ENCODE measurements at places on chromosomes 13 and 19.

DNA sequence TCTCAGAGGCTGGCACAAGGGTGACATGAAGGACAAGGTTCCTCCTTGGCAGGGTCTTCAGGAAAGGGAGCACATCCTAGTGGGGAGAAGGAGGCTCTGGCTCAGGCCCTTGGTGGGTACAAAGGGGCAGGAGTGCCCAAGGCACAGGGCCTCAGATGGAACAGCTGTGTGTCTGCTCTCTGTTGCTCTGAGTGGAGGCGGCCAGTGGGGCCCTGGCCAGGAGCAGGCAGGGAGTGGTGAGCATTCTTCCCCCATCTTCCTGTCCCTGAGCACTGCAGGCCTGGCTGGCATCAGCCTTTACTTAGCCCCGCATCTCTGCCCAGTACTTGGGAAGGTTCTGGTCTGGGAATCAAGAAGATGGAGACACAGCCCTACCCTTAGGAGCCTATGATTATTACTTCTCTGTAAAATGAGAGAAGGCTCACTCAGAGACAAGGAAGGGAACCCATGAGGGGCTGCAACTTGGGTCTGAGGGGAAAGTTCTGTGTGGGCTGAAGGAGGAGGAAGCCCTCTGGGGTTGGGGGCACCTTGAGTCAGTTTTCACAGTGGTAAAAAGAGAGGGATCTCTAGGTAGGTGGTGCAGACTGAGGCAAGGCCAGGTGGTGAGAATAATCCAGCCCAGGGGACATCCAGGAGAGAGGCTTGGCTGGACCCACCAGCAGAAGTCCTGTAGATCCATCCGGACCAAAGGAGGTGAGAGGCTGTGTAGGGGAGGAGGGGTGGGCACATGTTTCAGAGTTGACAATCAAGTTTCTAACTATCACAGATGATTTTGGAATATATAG is 173.5 kb downstream of the TSHZ3 start:
- H3K27me3 ChIP-seq: no peaks in the 10 kb centered on the region
- DNase-seq: no peak
- no peak overlapping the region for H3K27ac ChIP-seq
- no peaks in the 10 kb centered on the region for H3K4me1 ChIP-seq
- H3K4me3 ChIP-seq: no peak overlapping the region
- H3K36me3 ChIP-seq: no peaks in the 10 kb centered on the region

- H3K27me3 ChIP-seq: no peaks in the 10 kb centered on the region
- H3K27ac ChIP-seq: peak overlapping the region; percentile 2
- H3K4me1 ChIP-seq: peaks cover 5% of the 10 kb centered on the region
- DNase-seq: no peak
These were observed 151.4 kb downstream of the PDS5B start for GRCh38 chr13:32737679-32738078.

DNA sequence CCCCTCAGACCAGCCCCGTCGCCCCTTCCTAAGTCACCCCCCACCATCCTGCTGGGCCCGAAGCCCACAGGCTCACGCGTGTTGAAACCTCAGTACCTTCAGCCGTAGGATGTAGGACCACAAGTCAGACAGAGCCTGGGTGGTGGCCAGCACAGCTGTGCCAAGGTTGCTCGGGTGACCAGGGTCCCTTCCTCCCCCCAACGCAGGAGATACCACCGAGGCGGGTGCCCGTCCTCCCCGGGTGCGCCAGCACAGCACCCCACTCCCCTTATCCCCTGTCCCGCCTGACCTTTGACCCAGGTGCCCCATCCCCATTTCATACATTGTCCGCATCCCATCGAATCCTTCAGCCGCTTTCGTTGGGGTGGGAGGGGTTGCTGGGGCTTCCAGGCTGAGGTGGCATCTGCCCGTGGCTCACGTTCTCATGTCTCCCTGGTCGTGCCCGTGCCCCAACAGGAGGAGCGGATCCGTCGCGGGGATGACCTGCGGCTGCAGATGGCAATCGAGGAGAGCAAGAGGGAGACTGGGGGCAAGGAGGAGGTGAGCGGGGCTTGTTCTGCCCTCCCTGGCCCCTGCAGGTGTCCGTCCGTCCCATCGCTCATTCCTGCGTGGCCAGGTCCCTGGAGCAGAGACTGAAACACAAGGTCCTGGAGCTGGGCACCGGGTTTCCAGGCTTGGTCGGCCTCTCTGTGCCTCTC is 14.5 kb downstream of the EPN1 start:
- H3K4me1 ChIP-seq: peaks cover 9% of the 10 kb centered on the region
- no peaks in the 10 kb centered on the region for H3K27me3 ChIP-seq
- peaks cover 89% of the 10 kb centered on the region for H3K36me3 ChIP-seq
- DNase-seq: no peak

DNA sequence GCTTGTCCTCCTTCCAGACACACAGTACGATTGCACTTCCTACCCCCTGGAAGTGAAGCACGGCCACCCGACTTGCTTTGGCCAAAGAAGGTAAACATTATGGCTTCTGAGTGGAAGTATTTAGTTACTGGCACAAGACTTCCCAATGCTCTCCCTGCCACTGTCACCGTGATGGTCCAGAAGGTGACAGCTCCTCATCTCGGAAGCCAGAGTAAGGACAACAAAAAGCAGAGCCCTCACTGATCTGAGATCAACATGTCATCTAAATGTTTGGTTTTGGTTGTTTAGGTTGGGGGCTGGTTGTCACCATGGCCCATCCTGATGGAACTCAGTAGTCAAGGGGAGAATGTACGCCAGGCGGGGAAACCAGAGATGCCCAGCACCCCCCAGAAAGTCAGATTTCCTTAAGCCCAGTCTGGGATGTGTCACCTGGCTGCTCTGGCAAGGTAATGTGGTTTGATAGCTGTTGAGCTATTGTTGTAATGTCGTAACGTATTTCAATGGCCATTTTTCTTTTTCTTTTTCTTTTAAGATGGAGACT is 170.1 kb upstream of the ZNF536 start:
- H3K27me3 ChIP-seq: no peaks in the 10 kb centered on the region
- DNase-seq: no peak
- no peaks in the 10 kb centered on the region for H3K4me1 ChIP-seq
- H3K4me3 ChIP-seq: no peak overlapping the region
- no peaks in the 10 kb centered on the region for H3K36me3 ChIP-seq
- no peak overlapping the region for H3K27ac ChIP-seq

- no peak for DNase-seq
- H3K36me3 ChIP-seq: peaks cover 9% of the 10 kb centered on the region
- H3K27me3 ChIP-seq: no peaks in the 10 kb centered on the region
- H3K4me1 ChIP-seq: no peaks in the 10 kb centered on the region
- no peak overlapping the region for H3K27ac ChIP-seq
- no peak overlapping the region for H3K4me3 ChIP-seq
These were observed 22.2 kb downstream of the PCID2 start for GRCh38 chr13:113186061-113186900.

- no peaks in the 10 kb centered on the region for H3K27me3 ChIP-seq
- no peaks in the 10 kb centered on the region for H3K4me1 ChIP-seq
- H3K36me3 ChIP-seq: no peaks in the 10 kb centered on the region
- DNase-seq: no peak
- H3K4me3 ChIP-seq: no peak overlapping the region
- no peak overlapping the region for H3K27ac ChIP-seq
These were observed 1434.7 kb downstream of the SLITRK1 start for GRCh38 chr13:82447416-82448077.

DNA sequence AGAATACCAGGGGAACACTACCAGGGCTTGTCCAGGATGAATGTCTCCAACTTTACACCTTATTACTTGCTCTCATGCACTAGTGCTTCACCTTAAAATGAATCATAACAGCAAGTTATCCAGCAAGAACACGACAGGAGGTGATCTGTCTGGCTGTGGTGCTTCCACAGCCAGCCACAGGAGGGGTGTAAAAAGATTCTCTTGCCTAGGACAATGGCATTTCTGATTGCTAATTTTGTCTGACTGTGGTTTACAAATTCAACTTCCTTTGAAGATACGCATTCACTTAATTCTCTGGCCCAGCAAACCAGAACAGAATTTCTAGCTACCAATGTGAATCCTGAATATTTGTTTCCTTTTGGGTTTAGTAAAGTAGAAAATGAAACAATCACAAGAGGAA is 23.1 kb upstream of the COG3 start:
- H3K36me3 ChIP-seq: no peaks in the 10 kb centered on the region
- DNase-seq: peak; percentile 8
- H3K27ac ChIP-seq: no peak overlapping the region
- H3K4me3 ChIP-seq: no peak overlapping the region
- H3K27me3 ChIP-seq: no peaks in the 10 kb centered on the region

GRCh38 chr13:90445179-90445578 is 902.3 kb upstream of the MIR17HG start:
- H3K27ac ChIP-seq: no peak overlapping the region
- no peaks in the 10 kb centered on the region for H3K36me3 ChIP-seq
- H3K27me3 ChIP-seq: no peaks in the 10 kb centered on the region
- H3K4me3 ChIP-seq: no peak overlapping the region

- H3K27ac ChIP-seq: no peak overlapping the region
- no peaks in the 10 kb centered on the region for H3K27me3 ChIP-seq
- H3K4me1 ChIP-seq: no peaks in the 10 kb centered on the region
- no peak for DNase-seq
- no peaks in the 10 kb centered on the region for H3K36me3 ChIP-seq
These were observed 394.3 kb downstream of the PCDH17 start for GRCh38 chr13:58025821-58026220.

DNA sequence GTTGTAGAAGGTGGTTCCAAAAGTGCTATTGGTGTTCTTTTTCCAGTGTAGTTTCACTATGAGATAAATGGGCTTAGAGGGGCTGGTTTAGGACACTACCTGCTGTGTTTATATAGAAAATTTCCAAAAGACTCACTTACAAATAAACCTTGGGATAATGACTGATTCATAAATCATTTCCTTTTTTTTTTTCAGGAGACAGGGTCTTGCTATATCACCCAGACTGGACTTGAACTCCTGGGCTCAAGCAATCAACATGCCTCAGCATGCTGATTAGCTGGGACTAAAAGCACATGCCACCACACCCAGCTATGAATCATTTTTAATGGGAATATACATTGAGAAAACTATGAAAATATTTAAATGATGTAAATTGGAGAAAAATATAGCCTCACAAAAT is 376.6 kb downstream of the PCDH9 start:
- H3K36me3 ChIP-seq: no peaks in the 10 kb centered on the region
- no peak overlapping the region for H3K4me3 ChIP-seq
- no peaks in the 10 kb centered on the region for H3K27me3 ChIP-seq
- no peak overlapping the region for H3K27ac ChIP-seq
- H3K4me1 ChIP-seq: no peaks in the 10 kb centered on the region
- DNase-seq: no peak

GRCh38 chr19:10640361-10640760 is 13.8 kb upstream of the ILF3 start:
- H3K36me3 ChIP-seq: peaks cover 3% of the 10 kb centered on the region
- no peak overlapping the region for H3K27ac ChIP-seq
- no peaks in the 10 kb centered on the region for H3K27me3 ChIP-seq
- no peak for DNase-seq
- no peak overlapping the region for H3K4me3 ChIP-seq

- H3K27me3 ChIP-seq: peaks cover 2% of the 10 kb centered on the region
- DNase-seq: no peak
- no peak overlapping the region for H3K27ac ChIP-seq
- H3K4me3 ChIP-seq: no peak overlapping the region
These were observed 14.7 kb downstream of the TMPRSS9 start for GRCh38 chr19:2374808-2375207.

DNA sequence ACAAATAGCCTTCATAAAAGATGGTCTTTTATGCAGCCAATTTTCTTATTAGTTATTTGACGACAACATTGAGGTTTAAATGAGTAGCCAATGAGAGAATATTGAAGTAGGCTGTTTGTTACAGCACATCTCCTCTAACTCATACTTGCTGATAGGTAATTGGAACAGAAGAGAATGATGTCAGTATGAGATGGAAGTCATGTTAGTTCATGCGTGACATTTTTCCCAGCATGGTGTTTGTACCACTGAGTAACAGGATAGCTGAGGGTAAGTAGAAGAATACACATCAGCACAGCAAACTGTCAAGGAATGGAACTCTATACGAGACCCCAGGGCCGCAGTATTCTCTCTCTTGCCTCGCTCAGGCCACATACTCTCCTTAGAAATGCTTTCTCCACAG is 37.2 kb downstream of the COL4A2 start:
- no peak overlapping the region for H3K27ac ChIP-seq
- no peaks in the 10 kb centered on the region for H3K36me3 ChIP-seq
- no peak for DNase-seq
- H3K4me3 ChIP-seq: no peak overlapping the region

GRCh38 chr19:2199215-2199614 is 35.5 kb downstream of the DOT1L start:
- no peaks in the 10 kb centered on the region for H3K36me3 ChIP-seq
- H3K4me1 ChIP-seq: no peaks in the 10 kb centered on the region
- no peak overlapping the region for H3K27ac ChIP-seq
- no peak overlapping the region for H3K4me3 ChIP-seq
- H3K27me3 ChIP-seq: no peaks in the 10 kb centered on the region

DNA sequence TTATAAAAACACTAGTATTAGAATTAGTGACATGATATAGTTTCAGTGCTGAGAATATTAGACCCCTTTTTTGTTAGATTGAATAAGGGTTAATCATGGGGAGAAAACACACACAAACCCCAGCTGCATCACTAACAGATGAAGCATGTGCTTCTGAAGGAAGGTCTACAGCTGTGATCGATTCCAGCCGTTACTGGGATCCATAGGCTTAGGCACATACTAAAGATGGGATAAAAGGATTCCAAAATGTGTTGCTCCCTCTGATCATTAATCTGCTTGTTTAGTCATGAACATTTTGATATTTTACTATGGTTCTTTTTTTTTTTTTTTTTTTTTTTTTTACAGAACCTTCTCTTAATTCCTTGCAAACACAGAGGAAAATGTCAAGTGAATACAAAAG is 1591.3 kb downstream of the EFNB2 start:
- no peaks in the 10 kb centered on the region for H3K4me1 ChIP-seq
- no peaks in the 10 kb centered on the region for H3K27me3 ChIP-seq
- no peak overlapping the region for H3K27ac ChIP-seq
- DNase-seq: no peak
- H3K36me3 ChIP-seq: no peaks in the 10 kb centered on the region
- H3K4me3 ChIP-seq: no peak overlapping the region

- no peak overlapping the region for H3K27ac ChIP-seq
- no peak for DNase-seq
- H3K4me1 ChIP-seq: no peaks in the 10 kb centered on the region
These were observed 2.5 kb downstream of the ZNRF4 start for GRCh38 chr19:5457709-5458108.

DNA sequence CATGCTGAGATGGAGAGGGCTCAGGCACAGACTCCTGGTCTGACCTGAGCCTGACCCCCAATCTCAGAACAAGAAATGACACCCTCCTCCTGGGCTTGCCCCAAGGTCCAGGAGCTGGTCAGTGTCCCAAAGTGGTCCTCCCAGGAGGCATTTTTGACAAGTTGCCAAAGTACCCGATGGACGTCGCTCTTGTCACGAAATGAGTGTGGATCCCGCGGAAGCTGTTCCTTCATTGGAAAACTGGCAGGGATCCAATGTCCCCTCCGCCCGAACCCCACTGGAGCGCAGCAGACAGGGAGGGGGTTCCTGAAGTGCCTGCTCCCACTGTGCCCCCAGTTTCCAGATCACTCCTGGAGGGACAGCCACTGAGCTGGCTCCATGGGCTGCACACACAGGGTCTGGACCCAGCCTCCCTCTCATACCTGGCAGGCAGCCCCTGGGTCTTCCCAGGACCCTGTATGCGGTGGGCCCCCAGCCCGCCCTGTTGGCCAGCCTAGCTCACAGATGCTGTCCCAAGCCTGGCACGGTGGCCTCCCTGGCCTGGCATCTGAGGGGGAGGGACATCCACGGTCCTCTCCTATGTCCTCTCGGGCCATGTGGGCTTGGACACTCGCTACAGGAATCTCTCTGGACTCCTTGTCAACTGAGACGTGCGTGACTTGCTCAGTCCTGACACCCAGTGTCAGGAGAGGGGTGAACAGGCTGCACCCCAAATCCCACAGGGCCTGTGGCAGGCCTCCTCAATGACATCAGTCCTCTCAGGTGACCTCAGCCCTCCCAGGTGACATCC is 12.8 kb upstream of the ZNF14 start:
- no peak overlapping the region for H3K4me3 ChIP-seq
- H3K27me3 ChIP-seq: no peaks in the 10 kb centered on the region
- H3K4me1 ChIP-seq: no peaks in the 10 kb centered on the region
- H3K36me3 ChIP-seq: no peaks in the 10 kb centered on the region

Measured in B cell (primary cell).